ENCODE measurements at places on chromosomes 2 and 18. TPM values are rescaled to one million over a fixed set of nuclear protein-coding genes. Genes with fewer than 3 reads are reported as not detected.

DNA sequence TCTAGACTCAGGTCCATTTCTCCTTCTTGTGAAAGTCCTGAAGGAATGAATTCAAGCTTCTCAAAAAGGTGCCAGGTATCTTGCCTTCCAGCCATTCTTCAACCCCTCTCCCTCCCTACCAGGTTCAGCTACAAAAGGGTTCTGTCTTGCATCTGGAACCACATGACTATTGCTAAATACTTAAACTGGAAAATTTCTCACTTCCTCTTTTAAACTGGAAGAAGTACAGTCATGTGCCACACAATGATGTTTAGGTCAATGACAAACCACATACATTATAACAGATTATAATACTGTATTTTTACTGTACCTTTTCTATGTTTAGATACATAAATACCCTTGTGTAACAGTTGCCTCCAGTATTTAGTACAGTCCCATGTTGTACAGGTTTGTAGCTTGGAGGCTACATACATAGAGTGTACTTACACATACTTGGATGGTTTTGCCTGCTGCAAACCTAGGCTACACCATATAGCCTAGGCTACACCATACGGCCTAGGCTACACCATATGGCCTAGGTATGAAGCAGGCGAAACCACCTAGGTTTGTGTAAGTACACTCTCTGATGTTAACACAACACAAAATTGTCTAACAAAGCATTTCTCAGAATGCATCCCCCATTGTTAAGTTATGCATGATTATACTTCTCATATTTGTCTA is 142.0 kb upstream of the DNMT3A start:
- H3K27me3 ChIP-seq, result no peaks in the 10 kb centered on the region
- DNase-seq, result no peak
- H3K4me3 ChIP-seq, result no peak overlapping the region
- H3K27ac ChIP-seq, result no peak overlapping the region
- H3K4me1 ChIP-seq, result peaks cover 6% of the 10 kb centered on the region

GRCh38 chr2:241569831-241570281 is 11.3 kb downstream of the BOK start:
- no peak overlapping the region for H3K27ac ChIP-seq
- no peaks in the 10 kb centered on the region for H3K4me1 ChIP-seq
- H3K4me3 ChIP-seq, result no peak overlapping the region
- H3K36me3 ChIP-seq, result no peaks in the 10 kb centered on the region

DNA sequence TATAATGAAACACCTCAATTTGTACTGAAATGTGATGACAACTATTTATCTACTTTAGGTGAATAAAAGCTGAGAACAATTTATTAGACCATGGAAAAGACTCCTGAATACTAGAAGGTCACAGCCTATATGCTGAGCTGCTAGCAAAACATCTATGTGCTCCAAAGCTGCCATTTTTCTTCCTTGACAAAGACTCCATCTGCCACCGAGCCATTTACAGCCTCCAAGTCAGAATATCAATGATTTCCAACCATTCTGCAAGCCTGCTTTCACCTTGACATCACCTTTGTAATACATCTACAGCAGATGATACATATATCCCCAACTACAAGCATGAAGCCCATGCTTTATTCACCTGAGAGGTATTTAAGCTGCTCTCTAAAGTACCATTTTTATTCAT is 84.9 kb downstream of the BAZ2B start:
- no peak overlapping the region for H3K27ac ChIP-seq
- no peaks in the 10 kb centered on the region for H3K27me3 ChIP-seq
- H3K4me1 ChIP-seq, result no peaks in the 10 kb centered on the region
- H3K36me3 ChIP-seq, result no peaks in the 10 kb centered on the region
- no peak overlapping the region for H3K4me3 ChIP-seq
- no peak for DNase-seq

DNA sequence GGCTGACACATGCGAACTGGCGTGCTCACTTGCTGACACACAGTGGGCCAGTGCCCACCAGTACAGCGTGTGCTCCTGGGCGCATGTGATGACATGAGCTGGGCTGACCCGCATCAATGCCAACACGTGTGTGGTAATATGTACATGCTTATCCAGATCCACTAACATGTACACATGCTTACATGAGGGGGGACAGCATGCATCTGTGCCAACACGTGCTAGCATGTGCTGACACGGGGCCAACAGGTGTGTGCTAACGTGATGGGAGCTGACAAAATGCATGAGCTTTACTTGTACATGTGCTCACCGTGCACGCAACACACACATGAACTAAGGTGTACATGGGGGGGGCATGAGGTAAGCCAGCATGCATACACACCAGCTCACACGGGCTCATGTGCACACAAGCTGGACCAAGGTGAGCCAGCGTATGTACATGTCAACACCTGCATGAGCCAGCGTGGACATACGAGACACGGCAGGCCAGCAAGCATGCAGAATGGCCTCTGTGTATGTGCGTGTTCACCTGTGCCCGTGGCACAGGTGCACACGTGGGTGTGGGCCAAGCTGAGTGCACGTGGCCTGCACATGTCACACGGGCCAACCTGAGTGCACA is 28.5 kb downstream of the GPC1 start:
- no peak overlapping the region for H3K27ac ChIP-seq
- H3K4me1 ChIP-seq, result no peaks in the 10 kb centered on the region
- no peak for DNase-seq
- no peaks in the 10 kb centered on the region for H3K36me3 ChIP-seq
- no peak overlapping the region for H3K4me3 ChIP-seq

- H3K27ac ChIP-seq, result no peak overlapping the region
- peaks cover 5% of the 10 kb centered on the region for H3K4me1 ChIP-seq
- no peak for DNase-seq
- peak overlapping the region; percentile 47 for H3K4me3 ChIP-seq
- H3K27me3 ChIP-seq, result peaks cover 67% of the 10 kb centered on the region
These were observed 1.3 kb downstream of the SDC1 start for GRCh38 chr2:20223407-20224163.

DNA sequence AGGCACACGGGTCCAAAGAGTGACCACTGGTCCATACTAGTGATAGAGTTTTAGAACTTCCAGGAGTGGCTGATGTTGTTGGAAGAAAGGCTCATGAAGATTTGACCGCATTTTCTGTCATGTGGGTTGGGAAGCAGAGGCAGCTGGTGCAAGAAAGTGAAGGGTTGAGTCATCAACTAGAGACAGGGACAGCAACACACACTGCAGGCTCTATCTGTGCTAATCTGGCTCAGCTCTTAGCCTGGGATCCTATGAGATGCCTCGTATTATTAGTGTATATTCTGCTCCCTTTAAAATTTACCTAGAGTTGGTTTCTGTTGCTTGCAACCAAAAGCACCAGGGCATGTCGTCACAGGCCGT is 2.5 kb upstream of the SH3RF3 start:
- peaks cover 46% of the 10 kb centered on the region for H3K4me1 ChIP-seq
- peaks cover 2% of the 10 kb centered on the region for H3K36me3 ChIP-seq
- no peak overlapping the region for H3K4me3 ChIP-seq
- H3K27me3 ChIP-seq, result peaks cover 16% of the 10 kb centered on the region
- no peak for DNase-seq
- H3K27ac ChIP-seq, result no peak overlapping the region

DNA sequence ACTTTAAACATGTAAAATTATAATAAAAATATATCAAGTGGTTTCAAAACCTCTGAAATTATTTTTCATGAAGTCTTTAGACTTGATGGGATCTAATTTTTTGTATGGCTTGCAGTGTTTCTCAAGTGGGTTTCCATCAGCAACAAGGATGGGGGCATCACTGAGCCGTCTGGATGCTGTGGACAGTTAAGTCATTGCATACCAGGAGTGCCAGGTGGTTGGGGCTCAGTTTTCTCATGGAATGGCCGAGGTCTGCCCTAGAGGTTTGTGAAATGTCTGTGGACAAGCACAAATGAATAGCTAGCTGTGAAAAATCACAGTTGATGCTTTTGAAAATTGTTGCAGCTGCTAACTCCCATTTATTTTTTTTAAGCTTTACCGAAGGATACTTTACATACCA is 1.7 kb downstream of the PRELID3A start:
- no peaks in the 10 kb centered on the region for H3K36me3 ChIP-seq
- peaks cover 14% of the 10 kb centered on the region for H3K4me1 ChIP-seq
- no peak overlapping the region for H3K27ac ChIP-seq
- H3K4me3 ChIP-seq, result no peak overlapping the region
- peaks cover 30% of the 10 kb centered on the region for H3K27me3 ChIP-seq

DNA sequence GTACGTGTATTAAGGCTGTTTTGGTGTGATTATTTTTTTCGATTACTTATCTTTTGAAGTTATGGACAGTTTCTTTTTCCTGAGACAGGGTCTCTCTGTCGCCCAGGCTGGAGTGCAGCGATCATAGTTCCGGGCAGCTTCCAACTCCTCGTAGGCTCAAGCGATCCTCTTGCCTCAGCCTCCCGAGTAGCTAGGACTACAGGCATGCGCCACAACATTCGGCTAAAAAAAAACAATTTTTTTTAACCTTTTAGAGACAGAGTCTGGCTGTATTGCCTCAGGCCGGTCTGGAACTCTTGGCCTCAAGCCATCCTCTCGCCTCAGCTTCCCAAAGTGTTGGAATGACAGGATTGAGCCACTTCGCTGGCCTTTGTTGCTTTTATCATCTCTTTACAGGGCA is 945 bp downstream of the HAT1 start:
- peak overlapping the region; percentile 99 for H3K27ac ChIP-seq
- DNase-seq, result no peak
- no peaks in the 10 kb centered on the region for H3K27me3 ChIP-seq
- peaks cover 48% of the 10 kb centered on the region for H3K4me1 ChIP-seq
- peak overlapping the region; percentile 100 for H3K4me3 ChIP-seq

DNA sequence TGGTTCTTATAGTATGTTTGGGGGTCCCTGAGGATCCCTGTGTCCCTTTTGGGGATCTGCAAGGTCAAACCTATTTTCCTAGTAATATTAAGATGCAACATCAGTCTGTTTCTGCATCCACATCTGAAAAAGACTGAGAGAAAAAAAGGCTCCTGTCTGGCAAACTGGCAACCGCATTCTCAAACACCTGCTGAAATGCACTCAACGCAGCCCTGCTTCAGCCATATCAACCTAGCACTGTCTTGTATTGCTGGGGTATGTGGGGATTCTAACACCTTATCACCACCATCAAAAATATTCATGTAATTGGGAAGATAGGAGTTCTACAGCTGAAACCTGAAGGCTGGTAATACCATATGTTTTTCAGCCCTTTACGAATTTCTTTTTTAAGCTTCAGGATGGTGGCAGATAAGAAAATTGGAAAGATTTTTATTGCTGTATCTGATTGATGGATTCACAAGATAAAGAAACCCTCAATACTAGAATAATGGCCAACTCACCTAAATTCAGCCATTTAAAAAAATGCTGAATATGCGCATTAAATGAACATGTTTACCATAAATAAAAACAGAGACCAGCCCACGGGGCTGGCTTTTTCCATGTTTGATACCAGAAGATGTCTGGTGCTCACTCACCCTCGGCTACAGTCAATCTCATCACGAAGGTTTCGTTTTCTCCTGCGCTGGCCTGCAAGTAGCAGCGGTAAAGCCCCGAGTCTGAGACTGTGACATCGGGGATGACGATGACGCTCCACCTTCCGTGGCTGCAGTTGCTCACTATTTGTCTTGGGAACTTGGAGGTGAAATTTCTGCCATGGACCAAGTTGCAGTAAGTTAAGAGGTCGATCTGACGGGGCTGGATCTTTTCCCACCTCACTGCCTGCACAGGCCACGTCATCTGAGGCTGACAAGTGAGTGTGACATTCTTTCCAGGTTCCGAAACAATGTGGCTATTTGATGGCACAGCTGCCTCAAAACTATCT is 52.3 kb downstream of the CD226 start:
- peaks cover 49% of the 10 kb centered on the region for H3K36me3 ChIP-seq
- peaks cover 84% of the 10 kb centered on the region for H3K4me1 ChIP-seq
- no peaks in the 10 kb centered on the region for H3K27me3 ChIP-seq
- no peak for DNase-seq
- peak overlapping the region; percentile 92 for H3K4me3 ChIP-seq
- H3K27ac ChIP-seq, result peak overlapping the region; percentile 98

DNA sequence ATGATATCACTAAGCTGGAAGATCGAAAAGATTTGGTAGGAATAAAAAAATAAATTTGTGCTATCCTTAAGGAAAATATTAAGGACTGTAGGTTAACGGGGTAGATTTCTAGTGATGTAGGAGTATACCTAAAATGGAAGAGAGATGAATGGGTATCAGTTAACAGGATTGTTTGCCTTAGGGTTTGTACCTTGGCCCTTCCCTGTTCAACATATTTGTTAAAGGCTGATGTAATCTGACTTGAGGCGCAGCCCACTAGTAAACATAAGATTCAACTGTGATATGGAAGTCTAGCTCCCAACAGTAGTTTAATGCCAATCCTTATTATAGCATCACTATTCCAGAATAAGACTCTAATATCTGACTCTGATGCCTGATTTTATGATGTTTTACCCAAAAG is 685.2 kb downstream of the DCC start:
- no peaks in the 10 kb centered on the region for H3K36me3 ChIP-seq
- DNase-seq, result no peak
- H3K4me1 ChIP-seq, result no peaks in the 10 kb centered on the region
- H3K4me3 ChIP-seq, result no peak overlapping the region
- no peak overlapping the region for H3K27ac ChIP-seq

DNA sequence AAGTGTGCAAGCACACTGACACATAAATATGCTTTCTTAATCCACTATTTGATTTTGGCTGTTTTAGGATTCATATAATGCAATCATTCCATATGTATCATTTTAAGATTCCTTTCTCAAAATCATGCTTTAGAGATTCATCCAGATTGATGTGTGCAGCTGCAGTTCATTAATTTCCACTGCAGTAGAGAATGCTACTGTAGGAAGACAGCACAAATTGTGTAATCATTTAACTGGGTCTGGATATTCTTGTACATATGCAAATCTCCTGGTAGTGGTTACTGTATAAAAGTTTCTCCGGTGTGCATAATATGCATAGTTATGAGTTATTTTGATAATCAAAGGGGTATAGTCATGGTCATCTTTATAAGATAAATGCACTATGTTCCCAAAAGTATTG is 502.5 kb upstream of the ACVR2A start:
- no peak for DNase-seq
- H3K4me3 ChIP-seq, result no peak overlapping the region
- H3K27me3 ChIP-seq, result no peaks in the 10 kb centered on the region
- H3K4me1 ChIP-seq, result no peaks in the 10 kb centered on the region
- peaks cover 1% of the 10 kb centered on the region for H3K36me3 ChIP-seq
- no peak overlapping the region for H3K27ac ChIP-seq

- H3K27me3 ChIP-seq, result peaks cover 79% of the 10 kb centered on the region
- H3K4me1 ChIP-seq, result peaks cover 7% of the 10 kb centered on the region
- no peak for DNase-seq
These were observed 4.1 kb upstream of the WNT6 start for GRCh38 chr2:218855305-218856166.

- no peak for DNase-seq
- peaks cover 41% of the 10 kb centered on the region for H3K27me3 ChIP-seq
- no peaks in the 10 kb centered on the region for H3K4me1 ChIP-seq
- no peak overlapping the region for H3K27ac ChIP-seq
- no peak overlapping the region for H3K4me3 ChIP-seq
These were observed 981 bp downstream of the C2orf66 start for GRCh38 chr2:196808083-196808665.

GRCh38 chr2:239630618-239631286 is 229.9 kb upstream of the HDAC4 start:
- no peak overlapping the region for H3K4me3 ChIP-seq
- peaks cover 34% of the 10 kb centered on the region for H3K4me1 ChIP-seq
- H3K36me3 ChIP-seq, result no peaks in the 10 kb centered on the region
- H3K27ac ChIP-seq, result no peak overlapping the region
- DNase-seq, result no peak

GRCh38 chr2:108167699-108168098 is 72.1 kb upstream of the SULT1C3 start:
- no peaks in the 10 kb centered on the region for H3K36me3 ChIP-seq
- H3K27ac ChIP-seq, result peak overlapping the region; percentile 49
- DNase-seq, result no peak
- H3K4me3 ChIP-seq, result no peak overlapping the region

The CD8A gene
- total RNA-seq, result 222 TPM

The CXCR1 gene
- total RNA-seq, result not detected

The CLK1 gene
- total RNA-seq, result 161 TPM

The HK2 gene
- total RNA-seq, result 31.2 TPM

The DES gene
- total RNA-seq, result 0.10 TPM

The ACAA2 gene
- total RNA-seq, result 84.1 TPM

The REEP1 gene
- 0.63 TPM for total RNA-seq

The MYO1B gene
- 24.4 TPM for total RNA-seq
